ENCODE measurements at places on chromosomes 4 and X.

DNA sequence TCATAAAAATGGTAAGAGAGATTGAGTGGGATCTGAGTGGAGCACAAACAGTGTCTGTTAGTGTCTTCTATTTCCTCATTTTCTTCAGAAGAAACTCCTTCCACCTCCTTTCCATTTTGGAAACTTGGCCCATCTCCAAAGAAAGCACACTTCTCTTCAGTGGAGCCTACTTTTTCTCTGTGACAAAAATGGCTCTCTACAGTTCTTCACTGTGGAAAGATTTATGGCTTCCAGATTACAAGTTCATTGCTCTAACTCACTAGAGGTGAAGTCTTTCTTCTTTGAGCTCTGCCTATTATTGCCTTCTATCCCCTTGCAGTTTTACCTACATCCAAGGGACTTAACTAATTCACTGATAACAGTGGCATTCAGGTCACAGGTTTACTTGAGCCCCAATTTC, 325.8 kb downstream of the ANTXR2 start:
- no peak for DNase-seq

DNA sequence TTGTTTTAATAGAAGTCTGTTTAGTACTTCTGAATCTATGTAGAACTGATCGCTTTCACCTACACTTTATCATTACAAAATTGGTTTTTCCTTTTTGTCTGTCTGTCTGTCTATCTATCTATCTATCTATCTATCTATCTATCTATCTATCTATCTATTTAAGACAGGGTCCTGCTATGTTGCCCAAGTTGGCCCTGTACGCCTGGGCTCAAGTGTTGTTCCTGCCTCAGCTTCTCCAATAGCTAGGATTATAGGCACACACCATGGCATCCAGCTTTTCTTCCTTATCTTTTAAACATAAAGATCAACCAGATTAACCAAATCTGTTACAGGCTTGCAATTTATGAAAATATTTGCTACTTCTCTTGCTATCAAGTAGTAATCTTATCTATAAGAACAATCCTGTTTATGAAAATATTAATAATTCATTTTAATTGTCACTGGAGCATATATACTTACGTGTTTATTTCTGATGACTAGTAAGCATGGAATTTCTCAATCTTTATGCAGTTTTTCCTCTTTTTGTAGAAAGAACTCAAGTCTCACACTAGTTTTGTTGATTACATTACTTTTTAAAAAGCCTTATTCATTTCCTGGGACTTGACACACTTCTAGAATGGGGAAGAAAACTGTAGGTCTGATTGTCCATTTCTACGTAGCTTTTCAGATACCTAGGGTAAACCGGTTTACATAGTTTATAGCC, 24.5 kb downstream of the KIAA0232 start:
- no peak for DNase-seq

GRCh38 chr4:159366966-159367780, 264.3 kb downstream of the RAPGEF2 start:
- no peak for DNase-seq

- no peak for DNase-seq
These were observed 9.6 kb upstream of the INTU start for GRCh38 chr4:127622921-127623796.

GRCh38 chr4:105057370-105058105, 89.1 kb upstream of the TET2 start:
- DNase-seq, result no peak

DNA sequence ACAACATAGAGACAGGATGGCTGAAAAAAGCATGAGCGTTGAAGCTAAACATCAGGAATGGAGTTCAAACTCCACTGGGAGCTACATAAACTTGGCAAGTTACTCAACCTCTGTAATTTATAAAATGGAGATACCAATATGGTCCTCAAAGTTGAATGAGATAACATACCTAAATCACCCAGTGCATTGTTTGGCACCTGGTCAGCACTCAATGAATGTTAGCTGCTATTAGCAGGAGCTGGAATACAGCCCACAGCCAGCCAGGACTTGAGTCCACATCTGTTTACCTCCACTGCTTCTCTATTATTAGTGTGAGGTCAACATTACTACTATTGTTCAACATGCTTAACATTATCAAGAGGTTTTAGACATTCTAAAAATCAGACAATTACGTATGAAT, 97.9 kb downstream of the NR3C2 start:
- DNase-seq, result no peak

- no peak for DNase-seq
These were observed 39.1 kb downstream of the NPNT start for GRCh38 chr4:105934386-105934785.

GRCh38 chr4:158813113-158813512, 44.3 kb downstream of the FNIP2 start:
- no peak for DNase-seq

DNA sequence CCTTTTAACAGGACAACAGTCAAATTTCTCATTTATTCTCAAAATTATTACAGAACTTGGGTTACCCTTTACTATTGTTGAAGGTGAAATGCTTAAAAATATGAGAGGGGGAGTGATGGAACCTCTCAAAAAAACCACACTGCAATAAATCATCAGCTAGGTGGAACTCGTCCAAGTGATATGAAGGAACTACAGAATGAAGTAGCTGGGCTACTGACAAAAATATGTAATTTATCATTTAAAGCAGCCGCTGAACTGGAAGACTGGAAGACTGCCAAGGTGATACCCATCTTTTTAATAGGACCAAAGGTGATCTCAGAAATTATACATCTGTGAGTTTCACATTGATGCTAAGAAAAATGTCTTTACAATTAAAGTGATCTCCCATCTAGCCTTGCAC, 597.7 kb upstream of the TENM3 start:
- no peak for DNase-seq

DNA sequence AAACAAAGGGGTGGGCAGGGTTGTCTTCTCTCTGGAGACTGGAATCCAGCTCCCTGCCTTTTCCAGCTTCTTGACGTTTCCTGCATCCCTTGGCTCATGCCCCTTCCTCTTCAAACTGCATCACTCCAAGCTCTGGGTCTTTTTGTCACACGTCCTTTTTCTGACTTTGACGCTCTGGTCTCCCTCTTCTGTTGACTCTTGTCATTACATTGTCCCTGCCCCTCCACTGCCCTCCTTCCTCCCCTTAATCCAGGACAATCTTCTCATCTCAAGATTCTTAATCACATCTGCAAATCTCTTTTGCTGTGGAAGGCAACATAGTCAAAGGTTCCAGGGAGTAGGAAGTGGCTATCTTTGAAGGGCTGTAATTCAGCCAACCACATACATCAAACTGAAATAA, 178.3 kb downstream of the TMA16 start:
- DNase-seq, result no peak

- no peak for DNase-seq
These were observed 4.1 kb downstream of the SH3RF1 start for GRCh38 chr4:169266661-169267060.

DNA sequence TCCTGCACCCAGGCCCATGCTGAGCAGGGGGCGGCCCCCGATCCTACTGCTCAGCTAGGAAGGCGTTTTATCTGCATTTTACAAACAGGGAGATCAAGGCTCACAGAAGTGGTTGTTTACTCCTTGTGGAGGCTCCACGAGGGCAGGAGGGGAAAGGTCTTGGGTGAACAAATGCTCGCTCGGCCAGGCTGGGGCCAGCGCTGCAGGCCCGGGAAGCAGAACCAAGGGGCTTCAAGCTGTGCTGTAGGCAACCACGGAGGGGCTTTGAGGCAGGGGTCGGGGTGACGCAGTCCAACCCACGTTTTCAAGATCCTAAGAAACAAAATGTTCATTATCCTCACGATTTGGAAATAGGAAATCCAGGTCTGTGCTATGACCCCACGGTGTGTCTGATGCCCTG, 125.8 kb downstream of the HMX1 start:
- no peak for DNase-seq

DNA sequence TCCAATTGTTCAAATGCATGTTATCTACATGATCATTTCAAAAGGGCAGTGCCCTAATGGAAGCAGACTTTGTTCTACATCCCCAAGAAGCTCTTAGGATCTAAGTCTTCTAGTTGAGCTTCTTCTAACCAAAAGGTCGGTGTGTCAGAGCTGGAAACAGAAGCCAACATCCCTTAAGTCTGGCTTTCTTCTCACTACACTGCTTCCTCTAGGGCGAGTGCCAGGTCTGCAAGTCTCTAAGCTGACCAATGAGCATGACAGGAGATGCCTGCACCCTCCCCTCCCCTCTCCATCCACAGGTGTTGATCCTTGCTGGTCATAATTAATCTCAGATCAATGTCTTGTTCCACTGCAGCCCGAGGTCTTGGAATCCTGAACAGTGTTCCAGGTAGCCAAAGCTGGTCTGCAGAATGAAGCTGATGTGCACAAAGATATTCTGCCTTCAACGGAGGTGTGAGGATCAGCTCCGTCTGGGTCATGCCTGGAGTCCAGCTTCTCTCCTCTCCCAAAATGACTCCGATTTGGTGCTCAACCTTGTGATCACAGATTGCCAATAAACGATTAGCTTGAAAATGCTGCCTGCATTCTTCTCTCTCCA, 44.1 kb downstream of the WDR1 start:
- no peak for DNase-seq

Data from NCI-H748 treated with DMSO at 0.1 percent for 48 hours (cell line).